NCI-H2227 treated with DMSO at 0.1 percent for 48 hours (cell line): ENCODE measurements at places on chromosomes 5 and 9.

DNA sequence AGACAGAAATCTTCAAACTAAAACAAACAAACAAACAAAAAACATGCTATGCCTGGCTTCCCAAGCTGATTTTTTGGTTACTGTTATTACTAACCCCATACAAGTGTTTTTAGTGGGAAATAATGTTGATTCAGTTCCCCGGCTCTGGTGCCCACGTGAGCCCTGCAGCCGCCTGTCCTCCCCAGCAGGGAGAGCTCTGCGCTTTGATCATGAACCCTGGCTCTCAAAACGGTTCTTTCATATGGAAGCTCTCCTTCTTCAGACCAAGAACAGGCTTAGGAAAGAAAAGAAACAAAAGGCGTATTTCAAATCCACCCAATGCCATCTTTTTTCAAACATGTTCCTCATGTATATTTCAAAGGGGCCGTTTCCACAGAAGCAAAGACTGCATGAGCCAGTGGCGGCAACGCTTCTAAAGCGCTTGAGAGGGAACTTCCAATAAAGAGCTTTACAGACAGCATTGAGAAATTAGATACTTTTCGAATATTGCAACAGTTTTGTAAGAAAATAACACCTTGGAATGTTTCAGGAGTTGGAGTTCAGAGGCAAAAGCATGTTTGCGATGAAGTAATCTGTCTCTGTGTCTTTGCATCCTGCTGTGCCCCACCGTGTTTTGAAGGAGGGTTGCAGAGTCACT lies 74.8 kb downstream of the ICE1 start:
- DNase-seq, result peak; percentile 45

- DNase-seq, result no peak
Observed at GRCh38 chr5:135048930-135049329, 14.9 kb upstream of the PITX1 start.

- DNase-seq, result no peak
Observed at GRCh38 chr9:80946496-80947170, 742.7 kb downstream of the TLE1 start.

DNA sequence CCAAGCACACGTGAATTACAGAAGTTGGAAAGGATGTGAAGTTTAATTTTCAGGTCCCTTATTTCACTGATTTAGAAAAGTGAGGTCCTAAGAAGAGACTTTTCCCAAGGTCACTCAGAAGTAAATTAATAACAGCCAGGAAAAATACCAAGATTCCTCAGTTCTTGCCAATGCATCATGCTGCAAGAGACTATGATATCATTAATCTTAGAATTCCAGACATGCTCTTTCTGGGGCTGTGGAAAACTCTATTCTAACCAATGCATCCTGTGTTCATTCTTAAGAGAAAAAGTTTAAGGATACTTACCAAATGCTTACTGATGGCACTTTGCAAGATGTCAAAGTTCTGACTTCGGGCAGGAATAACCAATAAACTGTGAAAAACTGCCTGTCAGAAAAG lies 42.8 kb downstream of the TEX10 start:
- DNase-seq, result no peak

GRCh38 chr5:10366310-10367272 lies 13.1 kb downstream of the MARCHF6 start:
- no peak for DNase-seq

GRCh38 chr5:154273963-154274827 lies 83.7 kb downstream of the GALNT10 start:
- DNase-seq, result no peak

GRCh38 chr9:91810286-91810905 lies 139.6 kb downstream of the ROR2 start:
- no peak for DNase-seq

DNA sequence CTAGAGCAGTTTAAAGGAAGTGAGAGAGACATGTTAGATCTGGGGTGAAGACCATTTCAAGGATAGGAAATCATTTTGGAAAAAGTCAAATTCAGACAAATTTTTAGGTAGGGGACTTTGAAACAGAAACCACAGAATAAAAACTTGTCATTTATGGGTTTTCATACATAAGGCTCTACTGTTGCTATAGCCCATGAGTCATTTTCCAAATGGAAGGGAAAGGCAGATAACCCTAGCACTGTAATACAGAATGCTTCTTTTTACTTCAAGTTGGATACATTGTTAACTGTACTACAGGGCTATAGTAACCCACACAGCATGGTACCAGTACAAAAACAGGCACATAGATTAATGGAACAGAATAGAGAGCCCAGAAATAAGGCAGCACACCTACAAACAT lies 455.4 kb downstream of the EBF1 start:
- no peak for DNase-seq

DNA sequence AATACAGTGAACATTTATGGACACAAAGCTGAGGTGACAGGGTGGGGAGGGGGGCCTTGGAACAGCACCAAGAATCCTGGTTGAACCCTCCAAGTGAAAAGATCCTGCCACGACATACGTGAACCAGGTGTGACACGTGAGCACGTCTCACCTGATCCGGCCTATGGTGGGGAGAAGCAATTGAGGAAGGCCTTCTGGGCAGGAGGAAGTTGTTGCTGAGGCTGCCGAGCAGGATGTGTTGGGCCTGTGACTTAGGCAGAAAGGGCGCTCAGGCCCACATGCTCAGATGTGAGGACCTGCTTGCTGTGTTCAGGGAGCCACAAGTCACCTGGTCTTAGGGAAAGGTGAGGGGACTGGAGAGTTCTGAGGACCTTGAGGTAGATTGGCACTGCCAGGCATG lies 2.5 kb upstream of the MAPK9 start:
- no peak for DNase-seq

DNA sequence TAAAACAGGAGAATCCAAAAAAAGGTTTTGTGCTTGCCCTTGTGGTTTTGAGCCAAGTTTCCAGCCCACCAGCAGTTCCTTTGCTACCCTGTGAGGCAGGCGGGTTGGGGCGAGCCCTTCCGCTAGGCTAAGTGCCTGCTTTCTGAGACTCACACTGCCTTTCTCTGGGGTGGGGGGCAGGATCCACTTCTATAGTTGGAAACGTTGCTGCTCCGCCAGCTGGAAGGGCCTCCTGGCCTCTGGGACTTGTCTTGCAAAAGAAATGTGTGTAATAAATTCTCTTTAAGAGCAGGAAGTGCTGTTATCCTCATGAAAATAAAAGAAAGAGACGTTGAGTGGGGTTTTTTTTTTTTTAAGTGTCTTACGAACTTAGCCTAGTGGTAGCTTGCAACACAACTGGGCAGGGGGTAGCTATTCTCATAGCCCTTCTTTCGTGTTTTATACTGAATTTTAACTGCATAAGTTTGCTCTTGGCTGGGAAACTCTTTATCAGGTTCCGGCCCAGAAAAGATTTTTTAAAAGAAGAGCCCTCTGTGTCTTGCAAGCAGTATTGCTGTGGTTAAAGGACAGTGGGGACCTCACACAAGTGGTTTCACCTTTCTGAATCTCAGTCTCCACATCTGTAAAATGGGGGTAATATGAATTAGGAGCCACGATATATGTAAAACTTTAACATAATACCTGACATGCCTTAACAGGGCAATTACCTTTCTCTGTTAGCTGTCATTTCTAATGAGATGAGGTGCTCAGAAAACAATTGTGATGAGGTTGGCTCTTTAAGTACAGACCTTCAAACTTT lies 19.8 kb downstream of the JADE2 start:
- DNase-seq, result no peak

DNA sequence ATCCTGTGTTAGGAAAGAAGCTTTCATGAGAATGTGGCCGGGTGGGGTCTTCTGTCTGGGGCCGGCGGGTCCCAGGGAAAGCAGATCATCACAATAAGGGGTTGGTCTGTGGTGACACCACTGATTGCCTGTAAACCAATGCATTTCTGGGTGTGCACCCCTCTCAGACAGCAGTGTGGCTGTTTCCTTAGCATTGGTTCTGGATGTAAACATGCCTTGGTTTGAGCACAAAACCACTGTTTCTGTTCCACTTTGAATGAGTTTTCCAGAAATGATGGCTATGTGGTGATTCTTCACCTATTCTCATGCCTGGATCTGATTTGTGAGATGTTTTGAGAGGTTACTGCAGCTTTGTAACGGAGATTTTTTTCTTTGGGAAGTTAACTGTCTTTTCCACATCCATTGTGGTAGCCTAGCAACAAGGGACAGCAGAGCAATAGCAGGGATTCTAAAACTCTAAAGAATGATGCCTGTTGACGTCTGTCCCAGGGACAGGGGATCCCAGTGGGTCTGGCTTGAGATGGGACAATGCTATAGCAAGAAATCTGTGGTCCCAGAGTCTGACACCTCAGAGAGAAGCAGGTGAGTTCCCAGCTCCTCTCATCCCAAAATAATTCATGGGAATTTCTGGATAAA lies at the start of gene CCDC192:
Gene CCDC192 (plus strand): TSS at position 466 of the 636 bp plus-strand sequence. CDS start 55 bp downstream, at position 521.
- no peak for DNase-seq

DNA sequence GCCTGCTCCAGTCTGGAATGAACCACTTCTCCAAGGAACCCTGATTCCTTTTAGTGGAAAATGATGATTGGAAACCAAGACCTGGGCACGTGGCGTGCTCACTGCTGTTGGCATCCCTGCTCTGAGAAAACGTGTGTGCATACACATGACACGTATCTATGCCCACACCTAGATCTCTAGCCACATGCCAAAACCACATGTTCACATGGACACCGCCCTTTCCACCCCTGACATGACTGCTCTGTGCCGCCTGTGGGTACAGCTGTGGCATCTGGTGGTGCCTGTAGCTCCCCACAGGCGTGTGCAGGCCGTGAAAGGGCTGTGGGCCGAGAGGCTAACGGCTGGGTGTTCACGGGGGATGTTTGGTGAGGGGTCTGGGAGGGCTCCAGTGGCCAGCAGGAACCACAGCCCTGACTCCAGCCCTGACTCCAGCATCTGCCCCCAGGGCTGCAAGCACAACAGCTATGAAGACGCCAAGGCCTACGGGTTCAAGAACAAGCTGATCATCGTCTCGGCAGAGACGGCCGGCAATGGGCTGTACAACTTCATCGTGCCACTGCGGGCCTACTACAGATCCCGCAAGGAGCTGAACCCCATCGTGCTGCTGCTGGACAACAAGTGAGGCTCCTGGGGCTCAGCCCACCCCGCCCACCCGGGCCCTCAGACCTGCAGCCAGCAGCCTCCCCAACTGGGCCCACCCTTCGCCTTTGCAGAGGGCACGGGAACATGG lies 75.1 kb downstream of the KCNT1 start:
- no peak for DNase-seq

DNA sequence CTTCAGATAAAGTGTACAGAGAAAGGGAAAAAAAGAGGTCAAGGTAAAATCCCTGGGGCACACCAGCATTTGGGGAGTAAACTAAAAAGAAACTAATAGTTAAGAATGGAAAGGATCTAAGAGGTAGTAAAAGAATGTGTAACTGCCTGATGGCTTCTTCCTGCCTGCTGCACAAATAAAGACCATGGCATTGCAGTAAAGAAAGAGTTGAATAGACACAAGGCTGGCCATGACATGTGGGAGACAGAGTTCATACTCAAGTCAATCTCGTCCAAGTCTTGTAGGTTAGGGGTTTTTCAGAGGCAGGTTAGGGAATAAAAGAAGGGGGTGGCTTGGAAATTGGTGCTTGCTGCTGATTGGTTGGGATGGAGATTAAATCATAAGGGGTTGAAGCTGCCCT lies 57.6 kb downstream of the DNAJC21 start:
- no peak for DNase-seq

DNA sequence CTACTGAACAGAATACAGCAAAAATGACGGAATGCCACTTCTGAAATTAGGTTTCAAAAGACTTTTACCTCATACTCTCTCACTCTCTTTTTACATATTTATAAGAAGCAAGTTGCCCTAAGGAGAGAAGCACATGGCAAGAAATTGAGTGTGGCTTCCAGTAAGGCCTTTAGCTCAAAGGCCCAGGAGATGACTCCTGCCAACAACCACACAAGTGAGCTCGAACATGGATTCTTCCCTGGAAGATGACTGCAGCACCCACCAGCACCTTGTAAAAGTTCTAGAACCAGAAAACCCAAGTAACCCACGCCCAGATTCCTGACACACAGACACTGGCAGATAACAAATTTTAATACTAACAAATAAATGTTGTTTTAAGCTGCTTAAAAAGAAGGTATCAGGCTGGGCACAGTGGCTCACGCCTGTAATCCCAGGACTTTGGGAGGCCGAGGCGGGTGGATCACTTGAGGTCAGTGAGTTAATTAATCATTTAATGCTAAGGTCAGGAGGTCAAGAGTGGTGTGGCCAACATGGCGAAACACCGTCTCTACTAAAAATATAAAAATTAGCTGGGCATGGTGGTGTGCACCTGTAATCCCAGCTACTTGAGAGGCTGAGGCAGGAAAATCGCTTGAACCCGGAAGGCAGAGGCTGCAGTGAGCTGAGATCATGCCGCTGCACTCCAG lies 17.0 kb downstream of the PTBP3 start:
- DNase-seq, result no peak

DNA sequence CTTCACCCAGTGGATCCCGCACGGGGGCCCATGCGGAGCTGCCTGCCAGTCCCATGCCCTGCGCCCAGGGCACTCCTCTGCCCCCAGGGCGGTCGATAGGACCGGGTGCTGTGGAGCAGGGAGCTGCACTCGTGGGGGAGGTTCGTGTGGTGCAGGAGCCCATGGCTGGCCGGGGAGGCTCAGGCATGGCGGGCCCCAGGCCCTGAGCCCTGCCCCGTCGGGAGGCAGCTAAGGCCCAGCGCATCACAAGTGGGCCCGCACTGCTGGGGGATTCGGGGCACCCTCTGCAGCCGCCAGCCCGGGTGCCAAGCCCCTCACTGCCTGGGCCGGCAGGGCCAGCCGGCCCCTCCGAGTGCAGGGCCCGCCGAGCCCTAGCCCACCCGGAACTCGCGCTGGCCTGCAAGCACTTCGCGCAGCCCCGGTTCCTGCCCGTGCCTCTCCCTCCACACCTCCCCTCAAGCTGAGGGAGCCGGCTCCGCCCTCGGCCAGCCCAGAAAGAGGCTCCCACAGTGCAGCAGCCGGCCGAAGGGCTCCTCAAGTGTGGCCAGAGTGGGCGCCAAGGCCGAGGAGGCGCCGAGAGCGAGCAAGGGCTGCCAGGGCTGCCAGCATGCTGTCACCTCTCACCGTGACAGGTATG lies 221.1 kb upstream of the RORB start:
- no peak for DNase-seq

DNA sequence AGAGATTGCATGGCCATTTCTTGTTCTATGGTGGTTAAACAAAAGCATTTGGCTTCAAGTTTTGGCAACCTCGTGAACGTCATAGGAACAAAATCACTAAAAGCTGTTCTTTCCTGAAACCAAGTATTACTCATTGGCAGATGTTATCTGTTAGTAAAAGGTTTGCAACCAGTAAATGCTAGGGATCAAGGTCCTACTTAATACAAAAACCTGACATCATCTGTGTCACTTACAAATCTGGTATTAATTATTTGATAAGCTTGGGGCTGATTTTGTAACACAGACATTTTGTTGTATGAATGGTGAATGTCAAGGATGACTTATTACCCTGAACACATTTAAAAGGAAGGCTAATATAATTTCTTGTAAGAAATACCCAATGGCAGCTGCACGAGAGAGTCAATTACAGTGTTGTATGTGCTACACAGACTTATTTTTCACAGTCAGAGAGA lies 486.4 kb upstream of the ZNF608 start:
- DNase-seq, result no peak

DNA sequence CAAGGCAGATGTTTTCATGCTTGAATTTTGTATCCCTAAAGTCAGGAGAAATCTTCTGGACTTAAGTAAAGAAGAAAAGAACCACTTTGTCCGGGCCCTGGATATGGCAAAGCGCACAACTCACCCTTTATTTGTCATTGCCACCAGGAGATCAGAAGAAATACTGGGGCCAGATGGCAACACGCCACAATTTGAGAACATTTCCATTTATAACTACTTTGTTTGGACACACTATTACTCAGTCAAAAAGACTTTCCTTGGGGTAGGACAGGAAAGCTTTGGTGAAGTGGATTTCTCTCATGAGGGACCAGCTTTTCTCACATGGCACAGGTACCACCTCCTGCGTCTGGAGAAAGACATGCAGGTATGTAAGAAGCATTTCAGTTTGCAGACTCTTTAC lies 2.3 kb downstream of the TYRP1 start:
- DNase-seq, result no peak
